Fibroblast of skin of left biceps (primary cell): ENCODE measurements at places on chromosomes 4 and X.

DNA sequence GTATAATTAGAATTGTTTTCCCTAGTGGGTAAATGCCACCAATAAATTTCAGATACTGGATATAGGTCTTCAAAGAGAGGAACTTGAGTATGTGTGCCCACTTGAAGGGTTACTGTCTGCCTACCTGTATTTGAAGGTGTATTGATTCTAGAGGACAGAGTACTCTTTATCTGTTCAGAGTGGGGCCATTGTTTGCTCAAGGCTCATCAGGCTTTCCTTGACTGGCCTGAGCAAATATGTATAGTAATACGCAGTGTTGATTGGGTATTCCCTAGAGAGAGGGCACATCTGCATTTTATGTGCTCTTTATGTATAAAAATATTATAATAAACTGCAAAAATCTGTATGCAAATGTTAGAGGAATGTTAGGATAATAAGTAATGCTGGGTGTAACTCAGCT is 23.7 kb downstream of the RP2 start:
- DNase-seq: no peak

GRCh38 chr4:835148-836002 is 9.4 kb upstream of the CPLX1 start:
- DNase-seq: no peak

GRCh38 chr4:13599159-13599558 is 28.4 kb downstream of the BOD1L1 start:
- no peak for DNase-seq

- DNase-seq: no peak
These were observed 121.8 kb downstream of the TSPAN5 start for GRCh38 chr4:98536631-98537030.

- no peak for DNase-seq
These were observed 85.7 kb upstream of the TENT5D start for GRCh38 chrX:80334583-80334982.

DNA sequence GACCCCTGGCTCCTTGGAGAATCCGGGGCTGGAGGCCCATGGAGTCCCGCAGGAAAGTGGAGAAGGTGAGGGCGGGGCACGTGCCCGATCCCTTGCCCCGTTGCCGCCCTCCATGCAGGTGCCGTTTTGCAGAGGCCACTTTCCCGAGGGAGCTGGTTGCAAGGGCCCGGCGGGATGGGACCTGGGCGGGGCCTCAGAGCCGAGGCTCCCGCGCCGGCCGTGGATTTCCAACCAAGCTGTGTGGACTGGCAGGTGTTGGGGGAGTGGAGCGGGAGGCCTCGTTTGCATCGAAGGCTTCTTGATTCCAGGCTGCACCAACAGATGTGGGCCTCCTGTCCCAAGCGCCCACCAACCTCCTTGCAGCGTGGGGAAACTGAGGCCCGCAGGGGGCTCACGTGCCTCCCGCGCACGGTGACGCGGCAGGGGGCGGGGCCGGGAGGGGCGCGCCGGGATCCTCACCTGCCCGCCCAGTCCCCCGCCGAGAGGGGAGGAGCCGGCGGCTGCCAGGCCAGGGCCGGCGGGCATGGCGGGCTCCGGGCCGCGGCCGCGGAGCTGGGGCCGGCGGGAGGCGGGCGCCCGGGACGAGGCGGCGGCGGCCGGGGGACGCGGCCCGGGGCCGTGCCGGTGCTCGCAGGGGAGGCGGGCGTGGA is 24.9 kb downstream of the SH3BP2 start:
- DNase-seq: no peak

DNA sequence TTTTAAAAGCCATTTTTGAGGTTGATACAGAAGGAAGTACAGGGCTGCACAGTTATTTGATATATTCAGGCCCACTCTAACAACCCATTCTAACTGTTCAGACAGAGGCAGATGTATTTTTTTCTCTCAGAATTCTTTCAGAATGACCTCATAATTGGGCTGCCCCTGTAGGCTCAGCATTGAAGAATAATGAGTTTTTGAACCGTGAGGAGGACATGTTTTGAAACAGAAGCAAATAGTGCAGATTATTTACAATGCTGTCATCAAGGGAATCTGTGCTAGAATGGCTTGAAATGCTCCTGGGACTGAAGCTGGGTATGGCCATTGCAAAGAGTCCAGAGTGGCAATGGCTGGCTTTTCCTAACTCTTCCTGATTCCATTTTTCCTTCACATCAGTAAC is 158.1 kb downstream of the SOX3 start:
- no peak for DNase-seq

GRCh38 chr4:15396157-15396800 is 31.6 kb upstream of the C1QTNF7 start:
- no peak for DNase-seq

DNA sequence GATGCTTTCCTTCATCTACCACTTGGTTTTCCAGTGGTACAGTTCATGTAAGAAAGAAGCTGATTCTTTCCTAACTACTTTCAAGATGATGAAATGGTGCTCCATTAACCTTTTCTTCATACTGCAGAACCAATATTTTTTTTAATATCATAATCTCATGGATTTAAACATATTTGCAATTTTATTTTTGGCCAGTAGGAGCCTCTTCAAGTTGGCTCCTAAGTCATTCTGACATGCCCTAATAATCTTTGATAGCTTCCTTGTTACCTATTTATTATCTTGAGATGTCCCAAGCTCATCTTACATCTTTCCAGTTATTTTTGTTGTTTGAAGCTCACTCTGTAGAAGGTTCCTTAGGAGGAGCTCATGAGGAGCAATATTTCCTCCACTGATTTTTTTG is 170.2 kb downstream of the APBB2 start:
- DNase-seq: no peak

DNA sequence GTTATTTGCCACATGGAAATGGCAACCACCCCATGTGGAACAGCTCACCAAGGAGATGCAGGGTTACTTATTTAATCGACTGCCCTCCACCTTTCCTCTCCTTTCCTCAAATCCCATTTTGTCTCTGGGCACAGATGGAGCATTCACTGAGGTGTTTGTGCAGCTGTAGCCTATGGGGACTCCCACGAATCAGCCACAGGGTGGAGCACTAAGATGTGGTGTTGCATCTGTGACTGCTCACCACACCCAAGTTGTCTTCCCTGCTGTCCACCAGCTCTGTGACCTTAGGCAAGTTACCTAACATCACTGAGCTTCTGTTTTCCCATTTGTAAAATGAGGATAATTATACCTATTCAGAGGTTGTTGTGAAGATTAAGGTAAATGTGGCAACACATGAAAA is 252.4 kb upstream of the CPEB2 start:
- DNase-seq: no peak

GRCh38 chr4:48046059-48046458 is 29.5 kb downstream of the NIPAL1 start:
- DNase-seq: no peak

GRCh38 chr4:182918791-182919302 is 1.7 kb upstream of the DCTD start:
- DNase-seq: no peak

- no peak for DNase-seq
These were observed 62.1 kb upstream of the AFAP1 start for GRCh38 chr4:8001564-8002355.

GRCh38 chr4:85613901-85614300 is 139.0 kb downstream of the ARHGAP24 start:
- no peak for DNase-seq

- no peak for DNase-seq
These were observed 8.1 kb downstream of the COQ2 start for GRCh38 chr4:83276299-83277040.

DNA sequence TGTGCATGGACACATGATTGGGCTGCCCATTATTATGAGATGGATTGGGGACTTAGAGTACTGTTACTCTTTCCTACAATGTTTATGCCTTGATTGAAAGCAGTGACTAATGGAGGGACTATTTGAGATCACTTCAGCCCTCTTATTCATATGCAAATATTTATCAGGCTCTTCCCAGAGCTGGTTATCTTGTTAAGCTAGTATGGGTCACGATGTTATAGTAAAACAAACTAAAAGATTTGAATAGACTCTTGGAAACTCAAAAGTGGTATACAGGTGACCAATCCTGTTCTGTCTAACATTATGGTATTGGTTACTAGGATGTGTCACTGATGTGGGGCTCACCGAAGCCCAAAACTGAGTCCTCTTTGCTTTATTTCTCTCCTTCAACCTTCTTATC is 306.2 kb upstream of the CASK start:
- DNase-seq: no peak

DNA sequence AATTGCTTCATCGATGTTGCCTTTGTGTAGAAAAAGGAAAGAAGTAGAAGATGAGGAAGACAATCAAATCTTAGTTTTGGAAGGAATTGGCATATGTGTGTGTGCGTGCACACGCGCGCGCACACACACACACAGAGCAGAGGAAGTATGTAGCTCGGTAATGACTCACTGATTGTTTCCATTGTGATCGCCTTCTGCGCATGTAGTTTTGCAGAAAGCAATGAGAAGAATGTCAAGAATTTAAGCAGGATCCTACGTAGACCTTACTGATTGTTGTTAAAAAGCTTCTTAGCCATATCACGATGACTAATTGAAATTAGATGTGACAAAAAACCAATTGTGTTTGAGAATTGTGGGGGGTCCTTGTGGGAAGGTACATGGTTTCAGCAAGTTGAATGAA is 12.8 kb upstream of the LIMCH1 start:
- peak; percentile 87 for DNase-seq

- no peak for DNase-seq
These were observed 648.1 kb downstream of the MID1IP1 start for GRCh38 chrX:39449352-39449751.

- peak; percentile 8 for DNase-seq
These were observed 41.8 kb downstream of the RPS6KA3 start for GRCh38 chrX:20224814-20225487.

- DNase-seq: no peak
These were observed 44.5 kb upstream of the IL2 start for GRCh38 chr4:122500852-122501501.

GRCh38 chr4:108891896-108892590 is 129.2 kb upstream of the ETNPPL start:
- no peak for DNase-seq

- no peak for DNase-seq
These were observed 10.1 kb upstream of the FGFR3 start for GRCh38 chr4:1783015-1783414.

- DNase-seq: no peak
These were observed 929.1 kb downstream of the RAB28 start for GRCh38 chr4:12555011-12555410.

- no peak for DNase-seq
These were observed 112.0 kb downstream of the HHIP start for GRCh38 chr4:144757969-144758368.

DNA sequence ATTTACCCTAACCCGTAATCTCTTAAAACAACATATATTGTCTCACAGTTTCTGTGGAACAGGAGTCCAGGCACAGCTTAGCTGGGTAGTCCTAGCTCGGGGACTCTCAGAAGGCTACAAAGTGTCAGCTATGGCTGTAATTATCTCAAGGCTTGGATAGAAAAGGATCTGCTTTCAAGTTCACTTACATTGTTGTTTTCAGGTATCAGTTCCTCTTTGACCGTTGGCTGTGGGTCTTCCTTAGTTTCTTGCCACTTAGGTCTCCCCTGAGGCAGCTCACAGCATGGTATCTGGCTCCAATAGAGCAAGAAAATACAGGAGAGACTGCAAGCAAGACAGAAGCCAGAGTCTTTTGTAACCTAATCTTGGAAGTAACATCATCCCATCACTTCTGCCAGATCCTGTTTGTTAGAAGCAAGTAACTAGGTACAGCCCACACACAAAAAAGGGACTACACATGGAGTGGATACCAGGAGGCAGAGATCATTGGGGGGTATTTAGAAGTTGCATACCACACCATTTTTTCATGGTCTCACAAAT is 137.0 kb downstream of the MAGEB5 start:
- DNase-seq: no peak

GRCh38 chrX:113962343-113962742 is 621.5 kb upstream of the HTR2C start:
- DNase-seq: no peak
